ENCODE measurements at places on chromosomes 5 and 9.

GRCh38 chr9:128180001-128180400 lies 11.4 kb downstream of the CIZ1 start:
- no peak for DNase-seq

DNA sequence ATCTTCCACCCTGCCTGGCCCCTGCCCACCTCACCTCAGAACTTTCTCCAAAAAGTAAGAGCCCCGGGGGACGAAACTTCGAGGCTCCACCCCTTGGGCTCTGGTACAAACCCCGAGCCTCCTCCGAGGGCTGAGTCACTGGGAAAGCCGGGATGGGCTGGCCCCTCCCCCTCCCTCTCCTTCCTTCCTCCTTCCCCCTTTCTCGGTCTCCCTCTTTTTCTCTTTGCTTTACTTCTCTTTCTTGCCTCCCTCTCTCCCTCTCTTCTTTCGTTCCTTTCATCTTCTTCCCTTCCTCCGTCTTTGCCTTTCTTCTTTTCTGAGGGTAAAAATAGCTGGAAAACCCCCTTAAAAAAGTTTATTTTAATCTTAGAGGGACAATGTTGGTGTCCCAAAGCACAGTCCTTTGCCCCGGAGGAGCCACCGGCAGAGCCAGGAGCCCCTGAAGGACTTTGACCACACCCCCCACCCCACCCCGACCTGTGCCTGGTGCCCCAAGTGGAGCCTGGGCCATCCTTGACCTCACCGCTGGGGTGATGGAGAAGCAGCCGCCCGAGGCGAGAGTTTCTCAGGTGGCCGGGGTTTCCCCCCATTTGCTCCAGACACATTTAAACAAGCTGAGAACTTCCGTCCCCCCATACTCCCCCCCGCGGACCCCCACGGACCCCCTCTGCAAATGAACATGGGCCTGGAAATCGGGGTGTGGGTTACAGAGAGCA lies 5.7 kb upstream of the NOTCH1 start:
- no peak for DNase-seq

DNA sequence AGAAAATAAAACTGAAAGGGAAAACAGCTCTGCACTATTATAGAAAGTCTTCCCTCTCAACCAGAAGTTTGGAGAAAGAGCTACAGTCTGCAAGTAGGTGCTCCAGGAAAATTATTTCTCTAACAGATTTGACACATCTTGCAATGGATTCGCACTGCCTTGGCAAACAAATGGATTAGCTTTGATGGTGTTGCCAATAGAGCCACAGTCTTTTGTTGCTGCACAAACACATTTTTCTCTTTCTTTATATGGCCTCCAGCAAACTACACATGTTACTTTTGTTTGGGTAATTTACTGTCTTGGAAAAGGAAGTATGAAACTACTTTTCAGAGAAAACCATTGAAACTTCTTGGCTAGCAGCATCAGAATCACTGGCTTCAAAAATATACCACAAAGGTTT lies 523.1 kb downstream of the EFNA5 start:
- no peak for DNase-seq

GRCh38 chr5:17916446-17916845 lies 282.2 kb downstream of the TAF11L14 start:
- DNase-seq = no peak

DNA sequence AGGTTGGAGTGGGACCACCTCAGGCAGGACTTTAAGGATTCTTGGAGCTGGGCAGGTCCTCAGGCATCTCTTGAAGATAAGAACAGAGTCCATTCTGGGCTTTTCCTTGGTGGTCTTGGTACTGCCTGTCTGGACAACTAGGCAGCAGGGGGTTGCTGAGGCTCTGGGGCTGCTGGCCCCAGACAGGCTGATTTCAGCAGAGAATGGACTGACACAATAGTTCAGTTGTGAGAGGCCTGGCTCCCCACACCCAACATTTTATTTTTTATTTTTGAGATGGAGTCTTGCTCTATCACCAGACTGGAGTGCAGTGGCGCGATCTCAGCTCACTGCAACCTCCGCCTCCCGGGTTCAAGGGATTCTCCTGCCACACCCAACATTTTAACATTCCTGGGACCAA lies 4.6 kb downstream of the ANGPTL2 start:
- no peak for DNase-seq

DNA sequence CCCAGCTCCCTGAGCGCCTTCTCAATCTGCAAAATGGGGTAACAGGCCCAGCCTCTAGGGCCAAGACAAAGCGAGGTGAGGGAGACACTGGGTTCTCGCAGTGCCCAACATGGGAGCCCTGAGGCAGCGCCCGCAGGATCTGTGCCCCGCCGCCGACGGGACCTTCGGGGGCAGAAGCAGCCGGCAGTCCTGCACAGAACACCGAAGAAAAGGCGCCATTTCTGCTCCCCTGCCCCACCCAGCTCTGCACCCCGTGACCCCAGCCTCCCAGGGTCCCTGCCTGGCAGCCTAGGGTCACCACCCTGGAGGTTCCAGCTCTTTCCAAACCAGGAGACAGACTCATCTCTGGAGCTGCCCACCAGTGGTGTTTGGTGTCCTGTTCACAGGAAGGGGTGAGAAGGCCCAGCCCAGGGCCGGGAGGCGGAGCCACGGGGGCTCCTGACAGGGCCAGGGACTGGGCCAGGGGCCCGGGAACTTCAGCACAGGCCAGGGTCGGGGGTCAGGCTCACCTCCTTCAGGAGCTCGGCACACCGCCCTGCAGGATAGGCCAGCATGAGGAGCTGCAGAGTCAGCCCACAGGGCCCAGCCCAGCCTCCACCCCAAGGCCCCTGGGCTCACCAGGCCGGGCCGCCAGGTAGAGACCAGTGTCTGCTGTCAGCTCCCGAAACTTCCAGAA lies 3.3 kb downstream of the LCN8 start:
- DNase-seq = no peak

- DNase-seq = no peak
These were observed 402.0 kb downstream of the MLLT3 start for GRCh38 chr9:20220286-20220685.

GRCh38 chr9:10059044-10059443 lies 553.8 kb downstream of the PTPRD start:
- DNase-seq = no peak

DNA sequence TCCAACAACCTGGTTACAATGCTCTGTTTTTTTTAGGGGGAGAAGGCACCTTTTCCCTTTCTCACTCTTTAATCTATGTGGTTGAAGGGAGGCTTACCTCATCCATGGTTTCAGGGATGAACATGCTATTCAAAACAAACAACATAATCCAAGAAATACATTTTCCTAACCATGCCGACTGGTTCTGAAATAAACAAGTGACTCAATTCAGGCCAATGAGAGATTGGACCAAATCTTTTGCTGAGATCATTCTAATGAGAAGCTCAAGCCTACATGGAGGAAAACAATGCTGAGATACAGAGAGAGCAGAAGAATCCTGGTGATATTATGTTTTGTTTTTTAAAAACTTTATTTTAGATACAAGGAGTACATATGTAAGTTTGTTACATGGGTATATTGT lies 46.8 kb upstream of the ELL2 start:
- DNase-seq = no peak

DNA sequence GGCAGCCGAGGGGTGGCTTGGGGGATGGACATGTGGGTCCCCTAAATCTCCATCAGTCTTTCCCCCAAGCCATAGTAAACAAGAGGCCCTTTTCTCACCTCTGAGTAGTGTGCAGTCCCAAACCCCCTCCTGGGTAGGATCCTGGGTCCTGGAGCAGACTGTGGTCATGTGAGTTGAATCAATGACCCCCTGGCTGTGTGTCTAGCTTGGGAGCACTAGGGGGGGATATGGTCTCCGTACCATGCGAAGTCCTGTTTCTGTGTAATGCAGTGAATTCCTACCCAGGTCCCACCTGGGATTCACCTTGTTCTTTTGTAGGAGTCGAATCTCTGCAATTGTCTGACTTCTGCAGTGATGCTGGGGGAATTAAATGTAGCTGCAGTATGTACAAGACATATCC lies 66.2 kb downstream of the FGF18 start:
- no peak for DNase-seq

- DNase-seq = no peak
These were observed 19.0 kb downstream of the DYNC2I2 start for GRCh38 chr9:128637656-128638055.

- no peak for DNase-seq
These were observed 6.8 kb upstream of the SLC2A6 start for GRCh38 chr9:133485531-133486260.

- no peak for DNase-seq
These were observed 530.5 kb downstream of the SEMA5A start for GRCh38 chr5:9015260-9015936.

DNA sequence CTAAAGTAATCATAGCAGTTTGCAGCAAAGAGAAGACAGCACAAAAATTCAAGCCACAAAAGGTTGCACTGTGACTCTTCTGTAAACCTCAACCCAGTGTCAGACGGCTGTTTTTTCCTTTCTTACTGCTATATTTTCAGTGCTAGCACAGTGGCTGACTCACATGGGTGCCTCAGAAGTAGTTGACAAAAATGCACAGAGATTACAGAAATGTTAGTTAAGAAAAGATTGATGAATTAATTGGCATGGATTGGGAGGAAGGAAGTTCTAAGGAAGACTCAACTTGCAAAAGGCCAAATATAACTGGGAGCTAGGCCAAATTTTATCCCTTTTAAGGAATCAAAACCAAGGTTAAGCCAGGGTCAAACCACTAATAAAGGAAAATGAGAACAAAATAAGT lies 43.7 kb upstream of the ITGA1 start:
- no peak for DNase-seq

DNA sequence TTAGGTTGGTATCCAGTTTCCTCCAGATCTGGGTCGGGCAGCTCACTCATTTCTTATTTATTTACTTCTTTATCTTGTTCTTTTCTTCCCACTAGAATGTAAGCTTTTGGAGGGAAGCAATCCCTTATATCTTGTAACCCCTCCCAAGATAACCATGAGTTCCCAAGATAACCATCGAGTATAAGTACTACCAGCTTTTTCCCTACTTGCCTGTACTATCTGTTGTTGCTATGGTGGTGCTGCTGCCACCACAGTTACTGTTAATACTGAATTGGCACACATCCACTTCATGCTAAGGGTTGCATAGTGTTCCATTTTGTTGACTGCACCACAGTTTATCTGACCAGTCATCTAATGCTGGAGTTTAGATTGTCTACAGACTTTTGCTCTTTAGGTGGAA lies 19.9 kb downstream of the NUP214 start:
- no peak for DNase-seq

DNA sequence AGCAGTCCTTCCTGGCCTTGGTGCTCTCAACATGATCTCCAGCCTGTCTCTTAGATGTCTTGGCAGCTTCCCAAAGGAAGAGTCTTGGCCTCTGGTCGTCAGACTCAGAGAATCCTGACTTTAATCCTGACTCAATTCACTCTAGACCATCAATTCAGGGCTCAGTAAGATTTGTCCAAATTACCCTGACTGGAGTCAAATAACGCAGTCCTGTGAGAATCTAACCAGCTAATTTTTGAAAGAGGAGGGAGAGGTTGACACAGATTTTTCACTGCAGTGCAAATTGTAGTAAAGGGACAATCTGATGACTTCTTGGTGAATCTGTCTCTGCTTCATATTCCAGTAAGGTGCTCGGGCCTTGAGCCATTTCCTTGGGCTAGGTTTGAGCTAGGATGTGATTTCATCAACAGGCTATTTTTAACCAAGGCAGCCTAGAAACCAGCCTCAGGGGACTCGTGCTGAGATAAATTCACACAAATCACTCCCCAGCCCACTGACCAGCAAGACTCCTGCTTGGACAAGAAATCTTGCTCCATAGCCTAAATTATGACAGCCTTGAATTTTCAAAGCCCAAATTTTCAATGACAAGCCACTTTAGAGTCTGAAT lies 257.4 kb downstream of the ENC1 start:
- DNase-seq = no peak

GRCh38 chr9:117204971-117205370 lies 209.9 kb downstream of the ASTN2 start:
- no peak for DNase-seq

- DNase-seq = no peak
These were observed 7.8 kb downstream of the ALAD start for GRCh38 chr9:113393281-113393680.

All from NCI-H1105 treated with DMSO at 0.1 percent for 48 hours (cell line).